ENCODE measurements at places on chromosomes 16 and 17. TPM values are rescaled to one million over a fixed set of nuclear protein-coding genes. Genes with fewer than 3 reads are reported as not detected.

GRCh38 chr16:66290431-66290830, 76.1 kb upstream of the CDH5 start:
- peaks cover 7% of the 10 kb centered on the region for H3K27me3 ChIP-seq
- H3K4me3 ChIP-seq, result no peak overlapping the region
- no peak for DNase-seq
- H3K36me3 ChIP-seq, result peaks cover 8% of the 10 kb centered on the region
- peaks cover 13% of the 10 kb centered on the region for H3K4me1 ChIP-seq

DNA sequence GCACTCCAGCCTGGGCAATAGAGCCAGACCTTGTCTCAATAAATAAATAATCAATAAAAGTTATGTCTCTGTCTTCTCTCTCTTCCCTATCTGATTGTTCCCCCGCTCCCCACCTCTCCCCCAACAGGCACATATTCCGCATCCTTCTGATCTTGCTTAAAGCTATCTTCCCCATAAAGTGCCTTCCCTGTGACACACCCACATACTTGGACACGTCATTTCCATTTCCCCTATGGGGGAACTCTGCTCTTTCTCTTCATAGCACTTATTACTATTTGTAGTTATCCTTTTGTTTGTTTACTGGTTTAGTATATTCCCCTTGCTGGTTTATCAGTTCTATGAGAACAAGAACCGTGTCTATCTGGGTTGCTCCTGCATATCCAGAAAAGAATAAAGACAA, 14.9 kb downstream of the MYO1D start:
- H3K4me3 ChIP-seq, result no peak overlapping the region
- H3K36me3 ChIP-seq, result no peaks in the 10 kb centered on the region
- H3K4me1 ChIP-seq, result peaks cover 2% of the 10 kb centered on the region
- no peak for DNase-seq
- H3K27me3 ChIP-seq, result no peaks in the 10 kb centered on the region
- no peak overlapping the region for H3K27ac ChIP-seq

GRCh38 chr17:32733401-32733800, 143.5 kb downstream of the MYO1D start:
- DNase-seq, result no peak
- H3K27me3 ChIP-seq, result no peaks in the 10 kb centered on the region
- no peak overlapping the region for H3K27ac ChIP-seq
- H3K4me3 ChIP-seq, result no peak overlapping the region
- peaks cover 15% of the 10 kb centered on the region for H3K36me3 ChIP-seq

GRCh38 chr16:55572439-55572838, 6.0 kb downstream of the CAPNS2 start:
- peak overlapping the region; percentile 49 for H3K27ac ChIP-seq
- peaks cover 19% of the 10 kb centered on the region for H3K4me1 ChIP-seq
- DNase-seq, result no peak

PRSS33 gene
- not detected for total RNA-seq

HASPIN gene
- 5.2 TPM for total RNA-seq
